ENCODE measurements at places on chromosomes 12 and 14. TPM values are rescaled to one million over a fixed set of nuclear protein-coding genes. Genes with fewer than 3 reads are reported as not detected.

NEUROD4 gene
- not detected for polyA plus RNA-seq

FZD10 gene
- 26.0 TPM for polyA plus RNA-seq

LMBR1L gene
- polyA plus RNA-seq: 50.3 TPM

NOS1 gene
- polyA plus RNA-seq: 0.77 TPM

NDUFA9 gene
- 77.9 TPM for polyA plus RNA-seq

TIMELESS gene
- polyA plus RNA-seq: 12.7 TPM

GLIPR1L2 gene
- 1.0 TPM for polyA plus RNA-seq

PLCZ1 gene
- not detected for polyA plus RNA-seq

All from hindlimb muscle (tissue), 1 donor.